ENCODE measurements at places on chromosomes 1 and 21. TPM values are rescaled to one million over a fixed set of nuclear protein-coding genes. Genes with fewer than 3 reads are reported as not detected.

The KCNT2 gene
- 0.79 TPM for total RNA-seq

- no peak for DNase-seq
These were observed 397.7 kb downstream of the NTNG1 start for GRCh38 chr1:107538502-107538901.

- DNase-seq = no peak
These were observed 136.3 kb upstream of the SLC44A3 start for GRCh38 chr1:94683886-94684285.

- DNase-seq = no peak
These were observed 40.9 kb downstream of the TNFRSF9 start for GRCh38 chr1:7899741-7900140.

The A3GALT2 gene
- total RNA-seq = not detected

DNA sequence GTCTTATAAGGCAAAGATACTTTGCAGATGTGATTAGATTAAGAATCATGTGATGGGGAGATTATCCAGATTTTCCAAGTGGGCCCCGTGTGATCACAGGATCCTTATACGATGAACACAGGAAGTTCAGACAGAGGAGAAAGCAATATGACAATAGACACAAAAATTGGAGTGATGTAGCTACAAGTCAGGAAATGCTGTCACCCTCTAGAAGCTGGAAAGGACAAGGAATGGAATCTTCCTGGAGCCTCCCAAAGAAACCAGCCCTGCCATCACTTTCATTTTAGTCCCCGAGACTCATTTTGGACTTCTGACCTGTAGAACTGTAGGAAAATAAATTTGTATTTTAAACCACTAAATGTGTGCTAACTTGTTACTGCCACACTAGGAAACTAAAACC is 61.9 kb upstream of the C1orf21 start:
- no peak for DNase-seq

The NEGR1 gene
- total RNA-seq = 13.1 TPM

- DNase-seq = no peak
These were observed 153.5 kb upstream of the SOD1 start for GRCh38 chr21:31505975-31506374.

Measured in left colon (tissue), 2 donors.